ENCODE measurements at places on chromosomes 2 and 18.

DNA sequence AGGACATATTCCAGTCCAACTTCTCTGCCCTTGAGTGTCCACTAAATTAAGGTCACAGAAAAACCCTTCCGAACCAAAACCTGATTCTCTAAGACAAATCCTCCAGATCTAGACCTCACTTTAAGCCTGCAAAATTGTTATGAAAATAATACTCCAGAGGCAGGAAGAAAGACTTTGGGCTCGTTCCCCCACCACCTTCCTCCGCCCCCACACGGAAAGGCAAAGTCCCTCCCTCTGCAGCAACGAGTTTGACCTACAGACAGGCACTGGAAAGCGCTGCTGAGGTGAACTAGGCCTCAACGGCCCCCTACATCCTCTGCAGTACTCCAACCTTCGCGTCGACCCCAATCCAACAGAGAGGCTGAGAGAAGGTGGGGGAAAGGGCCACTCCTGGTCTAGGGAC lies 808 bp downstream of the ATP5MC3 start:
- peak; percentile 32 for DNase-seq

GRCh38 chr2:111184725-111185310 lies 64.1 kb downstream of the BCL2L11 start:
- DNase-seq: no peak

DNA sequence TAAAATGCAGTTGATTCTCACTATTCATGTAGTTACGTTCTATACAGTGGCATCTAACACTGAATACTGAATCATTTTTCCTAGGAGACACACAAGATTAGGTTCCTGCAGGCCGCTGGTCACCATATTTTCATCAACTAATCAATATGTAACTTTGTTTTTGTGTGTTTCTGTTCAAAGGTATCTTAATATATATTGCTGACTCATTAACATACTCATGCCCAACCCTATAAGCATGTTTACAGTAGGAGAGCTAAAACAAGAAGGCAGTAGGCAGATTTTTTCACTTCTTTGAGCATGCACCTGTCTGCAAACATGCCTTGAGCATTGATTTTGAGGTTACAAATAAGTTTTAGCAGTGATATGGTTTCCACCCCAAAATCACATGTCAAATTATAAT lies 30.3 kb upstream of the CNGA3 start:
- no peak for DNase-seq

DNA sequence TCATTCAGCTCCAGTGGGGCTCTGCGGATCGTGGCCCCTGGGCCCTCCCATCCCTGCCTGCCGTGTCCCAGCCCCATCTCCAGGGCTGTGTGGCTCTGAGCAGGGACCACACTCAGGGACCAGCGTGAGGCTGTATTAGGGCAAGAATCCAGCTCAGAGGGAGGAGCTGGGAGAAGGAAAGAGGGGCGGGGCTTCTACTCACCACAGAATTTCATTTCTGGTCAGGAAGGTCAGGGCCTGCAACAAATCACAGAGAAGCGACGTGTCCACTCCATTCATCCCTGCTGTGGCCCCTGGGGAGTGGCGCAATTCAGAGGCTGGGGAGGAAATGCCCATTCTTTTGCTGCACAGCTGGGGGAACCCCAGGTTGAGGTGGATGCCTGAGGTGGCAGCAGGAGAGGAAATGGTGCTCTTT lies 828 bp downstream of the CIB4 start:
- no peak for DNase-seq

DNA sequence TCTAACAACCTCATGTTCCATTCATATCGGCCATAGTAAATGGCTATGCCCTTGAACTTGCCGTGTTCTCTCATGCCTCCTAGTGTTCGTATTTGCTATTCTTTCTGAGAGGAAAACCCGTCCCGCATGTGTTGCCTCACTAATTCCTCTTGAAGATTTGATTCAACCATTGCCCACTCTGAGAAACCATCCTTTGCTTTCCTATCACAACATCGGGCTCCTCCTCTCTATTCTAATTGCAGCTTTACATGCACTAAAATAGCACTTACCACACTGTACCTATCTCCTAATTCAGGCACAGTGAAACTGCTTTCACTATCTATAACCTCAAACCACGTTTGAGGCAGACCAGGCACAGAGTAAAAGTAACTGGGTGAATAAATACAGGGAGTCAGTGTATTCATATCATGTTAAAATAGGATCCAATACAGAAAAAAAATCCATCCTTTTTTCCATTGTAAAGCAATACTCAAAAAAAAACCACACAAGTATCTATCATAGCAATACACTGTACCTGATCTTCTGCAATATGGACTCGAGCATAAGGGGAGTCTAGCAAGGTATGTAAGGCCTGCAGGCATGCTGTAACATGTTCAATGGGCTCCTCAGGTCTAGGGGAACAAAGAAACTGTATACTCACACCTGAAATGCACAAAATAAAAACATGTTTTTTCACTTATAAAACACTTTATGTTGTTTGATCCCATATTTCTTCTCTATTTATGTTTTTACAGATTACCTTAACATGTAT lies 39.0 kb upstream of the STRN start:
- DNase-seq: peak; percentile 4

DNA sequence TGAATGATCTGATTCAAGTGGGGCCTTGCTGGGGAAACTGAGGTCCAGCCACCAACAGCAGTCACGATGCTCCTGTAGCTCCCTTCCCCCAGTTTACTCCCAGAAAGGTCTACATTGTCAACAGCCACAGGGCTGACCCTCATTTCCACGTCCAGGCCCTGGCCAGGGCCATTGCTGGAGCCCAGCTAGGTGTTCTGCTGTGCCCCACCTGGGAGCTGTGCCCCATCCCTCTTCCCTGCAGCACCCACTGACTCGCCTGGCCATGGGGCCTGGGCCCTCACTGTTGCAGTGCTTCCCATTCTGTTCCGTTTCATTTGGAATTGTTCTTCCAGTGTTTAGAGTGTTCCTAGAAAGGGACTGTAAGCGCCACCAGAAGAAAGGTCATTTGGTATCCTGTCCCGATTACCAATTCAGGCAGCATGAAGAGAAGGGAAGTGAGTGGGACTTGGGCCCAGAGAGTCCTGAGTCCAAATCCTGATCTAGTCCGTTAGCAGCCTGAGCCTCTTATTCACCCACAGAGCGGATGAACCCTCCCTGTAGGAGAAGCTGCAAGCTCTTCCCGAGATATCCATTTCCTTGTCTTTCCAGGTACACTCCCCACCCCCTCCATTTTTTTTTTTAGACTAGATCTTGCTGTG lies 73.1 kb upstream of the HPCAL1 start:
- DNase-seq: no peak

GRCh38 chr2:17979707-17980106 lies 101.2 kb downstream of the KCNS3 start:
- no peak for DNase-seq

DNA sequence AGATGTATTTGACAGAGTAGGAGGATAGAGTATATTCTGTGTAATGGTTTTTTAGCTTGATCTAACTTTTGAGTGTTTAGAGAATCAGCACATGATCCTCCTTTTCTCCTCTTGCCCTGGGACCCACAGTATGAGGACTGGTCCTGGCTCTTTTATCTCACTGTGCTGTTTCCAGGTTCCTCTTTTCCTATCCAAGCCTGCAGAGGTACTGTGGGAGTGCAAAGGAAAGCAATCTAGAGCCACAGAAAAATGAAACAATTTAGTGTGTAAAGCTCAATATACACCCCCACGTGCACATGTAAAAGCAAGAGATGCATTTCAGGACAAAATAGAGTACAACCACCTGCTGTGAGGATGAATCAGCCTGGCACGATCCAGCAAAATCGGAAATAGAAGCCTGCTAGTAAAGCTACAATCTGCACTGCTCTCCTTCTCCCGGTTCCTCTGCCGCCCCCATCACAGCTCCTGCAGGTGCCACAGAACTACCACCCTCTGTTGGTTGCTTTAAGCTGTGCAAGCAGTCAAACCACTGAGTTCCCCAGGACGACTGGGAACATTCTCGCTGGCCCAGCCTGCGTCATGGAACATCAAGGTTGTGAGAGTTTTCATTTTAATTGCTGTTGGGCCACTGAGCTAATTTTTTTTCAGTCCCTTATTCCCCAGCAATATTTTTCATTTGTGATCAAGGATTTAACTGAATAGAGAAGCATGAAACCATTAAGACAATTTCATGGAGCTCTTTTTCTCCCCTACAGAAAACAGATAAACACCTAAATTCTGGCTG lies 47.8 kb upstream of the MAPRE3 start:
- DNase-seq: peak; percentile 69

DNA sequence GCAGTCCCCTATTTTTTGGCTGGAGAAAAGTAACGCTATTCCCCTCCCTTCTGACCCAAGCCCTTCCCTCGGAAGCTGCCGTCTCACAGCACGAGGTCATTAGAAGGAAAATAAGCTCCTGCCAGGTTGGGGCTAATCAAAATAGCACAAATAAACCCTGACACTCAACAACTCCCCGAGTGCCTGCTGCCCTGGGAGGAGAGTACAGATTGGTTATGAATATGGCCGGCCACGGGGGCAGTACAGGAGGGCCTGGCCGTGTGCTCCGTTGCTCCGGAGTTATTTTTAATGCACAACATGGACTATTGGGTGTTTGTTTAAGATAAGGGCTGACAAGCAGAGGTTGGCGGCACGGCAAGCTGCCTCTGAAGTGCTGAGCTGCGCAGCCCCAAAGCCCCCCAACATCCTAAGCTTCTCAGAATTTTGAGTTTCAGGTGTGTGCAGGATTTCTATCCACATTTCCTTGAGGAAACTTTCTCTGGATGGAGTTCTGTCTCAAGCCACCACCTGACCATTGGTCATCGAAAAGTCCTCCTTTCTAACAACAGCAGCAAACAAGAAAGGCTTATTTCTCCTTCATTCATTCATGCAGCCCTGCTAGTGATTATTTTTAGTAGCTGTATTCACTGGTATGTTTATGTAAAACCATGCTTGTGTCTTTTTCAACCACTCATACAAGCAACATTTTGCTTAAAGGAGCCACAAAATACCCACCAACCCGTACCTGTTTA lies 58.7 kb downstream of the PAX3 start:
- no peak for DNase-seq
